ENCODE measurements at places on chromosomes 13 and 19.

DNA sequence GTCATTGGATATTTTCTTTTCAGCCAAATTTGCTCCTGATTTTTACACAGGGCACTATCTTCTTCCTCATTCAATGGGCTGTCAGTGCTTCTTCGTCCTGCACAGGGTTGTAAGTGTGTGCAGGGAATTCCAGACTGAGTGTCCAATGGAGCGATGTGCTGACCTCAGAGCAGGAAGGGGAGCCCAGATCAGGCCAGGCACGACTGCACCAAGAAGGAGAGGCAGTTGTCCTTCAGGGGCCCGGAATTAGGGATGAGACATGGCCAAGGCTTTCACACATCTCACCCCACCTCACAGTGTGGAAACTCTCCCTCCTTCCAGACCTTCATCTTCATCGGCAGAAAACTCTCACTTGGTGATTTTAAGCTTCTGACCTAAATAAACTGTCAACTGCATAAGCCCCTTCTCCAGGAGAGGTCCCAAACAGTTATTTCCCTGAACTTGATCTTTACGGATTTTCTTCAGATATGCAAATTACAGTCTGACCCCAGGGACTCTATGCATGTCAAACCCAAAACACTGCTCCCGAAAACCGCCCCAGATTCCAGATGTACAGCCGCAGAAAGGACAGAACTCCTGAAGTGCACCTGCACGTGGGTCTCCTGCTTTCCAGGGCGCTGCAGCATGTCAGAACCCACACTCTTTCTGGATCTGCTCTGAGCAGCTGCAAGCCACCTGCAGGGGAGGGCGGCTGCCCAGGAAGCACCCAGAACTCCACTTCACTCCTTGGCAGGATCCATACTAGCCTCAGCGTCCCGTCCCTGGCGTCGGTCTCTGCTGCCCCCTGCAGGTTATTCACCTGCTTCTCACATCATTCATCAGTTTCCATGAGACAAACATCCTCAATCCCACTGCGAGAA, 625 bp upstream of the ZNF20 start:
- peak; percentile 90 for DNase-seq

DNA sequence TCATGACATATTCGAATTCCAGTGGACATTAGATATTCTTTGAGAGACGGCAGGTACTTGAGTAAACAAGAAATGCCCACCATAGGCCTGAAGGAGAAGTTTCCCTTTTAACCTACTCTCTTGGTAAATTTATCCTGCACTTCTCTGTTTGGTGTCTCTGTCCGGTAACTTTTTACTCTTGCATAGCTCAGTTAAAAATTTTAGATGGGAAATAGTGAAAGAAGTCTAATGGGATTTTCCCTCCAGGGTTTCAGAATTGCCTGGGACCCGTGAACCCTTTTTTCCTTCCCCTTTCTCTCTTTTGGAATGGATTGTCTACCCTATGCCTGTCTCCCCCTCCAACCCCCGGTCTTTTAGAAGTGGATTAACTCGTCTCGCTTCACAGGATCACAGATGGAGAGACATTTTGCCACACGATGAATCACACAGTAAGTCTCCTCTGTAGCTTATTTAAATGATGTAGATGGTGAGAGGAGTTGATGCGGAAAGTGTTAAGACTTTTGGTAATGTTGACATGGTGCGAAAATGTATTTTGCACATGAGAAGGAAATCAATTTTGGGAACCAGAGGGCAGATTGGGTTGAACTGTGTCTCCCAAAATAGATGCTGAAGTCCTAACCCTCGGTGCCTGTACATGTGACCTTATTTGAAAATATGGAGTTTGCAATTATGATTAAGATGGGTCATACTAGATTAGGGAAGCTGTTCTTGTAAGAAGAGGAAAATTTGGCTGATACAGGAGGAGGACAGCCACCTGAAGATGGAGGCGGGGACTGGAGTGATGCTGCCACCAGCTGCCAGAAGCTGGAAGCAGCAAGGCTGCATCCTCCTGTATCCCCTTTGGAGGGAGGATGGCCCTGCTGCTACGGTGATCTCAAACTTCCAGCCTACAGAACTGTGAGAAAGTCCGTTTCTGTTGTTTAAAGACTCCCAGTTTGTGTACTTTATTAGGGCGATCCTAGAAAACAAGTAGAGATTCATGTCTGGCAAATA, 711 bp upstream of the MIPEP start:
- DNase-seq: peak; percentile 50

GRCh38 chr19:18698321-18699167, 15.1 kb downstream of the CRTC1 start:
- DNase-seq: no peak

GRCh38 chr13:67740871-67741535, 510.9 kb upstream of the PCDH9 start:
- no peak for DNase-seq

- no peak for DNase-seq
Observed at GRCh38 chr19:46032597-46033025, 8.2 kb downstream of the IGFL4 start.
